ENCODE measurements at places on chromosomes 11 and 22.

- no peak for DNase-seq
These were observed 34.0 kb downstream of the SLC22A12 start for GRCh38 chr11:64624883-64625481.

DNA sequence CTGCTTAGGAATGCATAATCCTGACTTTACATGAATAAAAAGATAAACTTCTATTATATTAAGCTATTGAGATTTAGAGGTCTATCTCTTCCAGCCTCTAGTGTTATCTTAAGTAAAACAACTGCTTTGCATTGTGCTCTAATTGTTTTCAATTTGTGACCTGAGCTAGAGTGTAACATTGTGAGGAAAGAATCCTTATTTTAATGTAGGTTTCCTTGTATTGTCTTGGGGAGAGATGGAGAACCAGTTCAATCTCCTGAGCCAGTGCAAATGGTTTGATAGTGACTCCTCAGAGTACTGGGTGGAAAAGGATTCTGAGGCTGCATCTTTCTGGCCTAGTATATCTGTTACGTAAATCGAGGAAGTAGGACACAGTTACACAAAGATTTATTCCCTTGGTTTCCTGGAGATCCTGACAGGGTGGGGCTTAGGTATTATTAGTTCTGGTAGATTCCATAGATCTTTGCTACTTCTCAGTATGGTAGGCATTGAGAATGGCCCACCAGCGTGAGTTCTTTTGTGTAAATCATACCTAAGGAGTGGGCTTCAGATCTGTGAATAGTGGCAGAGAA is 683.5 kb upstream of the CCDC179 start:
- no peak for DNase-seq

DNA sequence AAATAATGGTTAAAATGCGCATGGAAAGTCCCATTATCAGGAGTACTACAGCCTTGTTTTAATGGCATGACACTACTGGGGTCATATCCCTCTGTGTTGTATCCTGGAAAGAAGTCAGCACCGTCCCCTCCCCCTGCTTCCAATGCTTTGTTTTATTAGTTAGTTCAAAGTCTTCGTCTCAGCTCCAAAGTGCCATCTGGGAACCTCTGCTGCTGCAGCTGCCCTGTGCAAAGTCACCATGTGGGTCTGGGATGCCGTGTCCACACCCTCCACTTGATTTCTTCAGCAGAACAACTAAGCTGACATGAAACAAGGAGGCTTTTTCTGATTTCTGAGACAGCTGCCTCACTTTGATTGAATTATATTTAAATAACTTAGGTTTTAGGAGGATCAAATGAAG is 29.5 kb upstream of the NCAM1 start:
- no peak for DNase-seq

DNA sequence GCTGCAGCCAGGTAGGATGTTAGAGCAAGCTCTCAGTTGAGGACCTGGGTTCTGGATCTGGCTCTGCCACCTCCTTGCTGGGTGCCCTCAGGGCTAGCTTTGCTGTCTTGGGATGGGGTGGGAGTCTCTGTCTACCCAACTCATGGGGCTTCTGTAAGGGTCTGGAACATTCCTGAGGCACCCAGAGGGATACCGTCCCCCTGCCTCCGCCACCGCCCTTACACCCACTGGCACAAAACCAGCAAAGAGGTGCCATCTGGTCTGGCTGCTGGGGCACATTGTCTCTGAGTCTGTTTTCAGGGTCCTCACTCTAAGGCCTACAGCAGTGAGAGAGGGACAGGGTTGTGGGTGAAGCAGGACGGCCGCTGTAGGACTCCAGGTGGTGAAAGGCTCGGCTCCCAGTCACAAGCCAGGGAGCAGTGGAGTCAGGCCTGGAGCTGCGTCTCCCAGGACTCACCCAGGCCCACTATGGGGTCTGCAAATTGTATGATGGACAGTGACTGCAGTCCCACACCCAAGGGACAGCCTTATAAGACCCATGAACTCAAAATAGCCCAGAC is 84.9 kb downstream of the MORC2 start:
- DNase-seq: no peak

- DNase-seq: peak; percentile 20
These were observed at the start of gene SLC6A5 for GRCh38 chr11:20599221-20600019. Gene SLC6A5 (plus strand): TSS chr11:20599608. CDS start chr11:20599673, 65 bp downstream.

GRCh38 chr22:29158546-29158945 is 47.1 kb upstream of the EMID1 start:
- DNase-seq: no peak

DNA sequence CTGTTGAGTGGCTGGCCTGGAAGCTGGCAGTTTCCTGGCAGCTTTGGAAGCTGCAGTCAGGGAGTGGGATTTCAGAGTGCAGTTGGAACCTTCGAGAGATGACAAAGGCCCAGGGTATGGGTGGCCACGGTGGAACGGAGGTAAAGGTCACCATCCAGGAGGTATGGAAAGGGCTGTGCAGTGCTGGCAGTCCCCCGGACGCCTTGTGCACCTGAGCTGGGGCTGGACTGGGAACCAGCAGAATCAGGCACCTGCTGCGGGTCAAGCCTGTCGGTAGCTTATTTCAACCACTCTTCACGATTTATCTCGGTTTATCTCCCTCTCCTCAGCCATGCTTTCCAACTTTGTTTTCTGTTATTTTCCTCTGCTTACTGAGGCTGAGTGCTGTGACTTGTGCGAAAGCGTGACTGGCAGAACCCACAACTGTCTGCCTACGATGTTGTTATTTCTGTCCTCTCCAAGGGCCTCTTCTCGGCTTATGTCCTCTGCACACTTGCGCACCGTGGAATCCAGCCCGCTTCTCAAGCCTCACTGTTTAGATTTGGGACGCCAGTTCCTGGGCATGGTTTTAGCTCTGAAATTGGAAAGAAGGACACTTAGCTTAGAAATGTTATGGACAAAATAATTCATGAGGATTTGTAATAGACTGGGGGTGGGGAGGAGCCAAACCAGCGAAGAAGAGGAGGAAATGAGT is 24.0 kb upstream of the ATXN10 start:
- DNase-seq: no peak

GRCh38 chr22:49152939-49153770 is 674.5 kb downstream of the BRD1 start:
- DNase-seq: no peak

- DNase-seq: no peak
These were observed 201.5 kb downstream of the TBC1D22A start for GRCh38 chr22:46963672-46964545.

GRCh38 chr11:118128721-118129470 is 23.7 kb downstream of the SCN4B start:
- no peak for DNase-seq

DNA sequence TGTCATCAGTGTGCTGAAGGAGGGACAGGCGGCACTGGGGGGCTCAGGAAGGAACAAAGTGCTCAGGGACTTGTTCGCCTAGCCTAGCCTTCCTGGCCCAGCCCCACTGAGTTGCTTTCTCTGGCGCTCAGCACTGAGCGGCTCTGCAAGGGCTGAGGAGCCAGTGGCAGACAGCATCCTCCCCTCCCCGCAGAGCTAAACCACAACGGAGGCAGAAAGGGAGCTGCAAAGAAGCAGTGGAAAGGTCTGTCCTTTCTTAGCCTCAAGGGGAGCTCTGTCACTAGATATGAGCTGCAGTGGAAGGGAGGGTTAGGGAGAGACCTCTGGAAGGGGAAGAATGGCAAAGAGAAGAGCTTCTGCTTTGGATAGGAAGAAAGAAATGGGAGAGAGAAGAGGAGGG is 89.7 kb upstream of the PHOX2A start:
- DNase-seq: peak; percentile 66

GRCh38 chr11:469684-470560 is 19.8 kb downstream of the PTDSS2 start:
- DNase-seq: no peak

GRCh38 chr11:31997955-31998354 is 92.9 kb upstream of the RCN1 start:
- DNase-seq: no peak

DNA sequence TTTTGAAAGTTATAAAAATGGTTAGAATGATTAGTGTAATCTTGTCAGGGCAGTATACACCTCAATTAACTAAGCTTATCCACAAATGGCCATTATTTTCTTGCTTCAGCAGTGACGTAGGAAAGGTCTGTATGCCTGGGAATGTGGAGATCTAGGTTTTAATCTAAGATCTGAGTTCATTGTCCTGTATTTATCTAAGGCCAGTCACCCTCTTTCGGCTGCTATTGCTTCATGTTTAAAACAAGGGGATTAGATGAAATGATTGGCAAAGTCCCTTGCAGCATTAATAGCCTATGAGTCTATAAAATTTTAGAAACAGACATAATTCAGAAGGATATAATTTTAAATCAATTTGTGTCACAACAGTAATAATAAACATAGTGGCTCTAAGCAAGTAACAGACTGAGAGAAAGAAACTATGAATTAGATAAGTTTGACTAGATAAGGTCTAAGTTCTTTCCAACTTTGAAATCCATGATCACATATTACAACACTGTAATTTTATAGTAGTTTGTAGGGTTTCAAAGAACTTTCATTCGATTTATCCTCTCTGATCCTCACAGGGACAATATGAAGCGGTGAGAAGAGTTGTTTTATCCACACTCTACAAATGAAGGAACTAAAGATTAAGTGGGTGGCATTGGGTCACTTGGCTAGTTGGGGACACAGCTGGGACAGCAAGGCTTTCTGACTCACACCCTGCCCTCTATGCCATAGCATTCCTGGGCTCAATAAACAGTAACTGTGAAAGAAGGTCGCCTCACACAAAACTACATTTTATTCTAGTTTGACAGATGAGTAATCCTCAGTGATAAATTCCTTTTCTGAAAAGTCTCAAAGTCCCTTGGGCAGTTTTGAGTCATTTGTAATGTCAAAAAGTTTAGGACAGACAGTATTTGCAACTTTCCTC is 60.6 kb upstream of the RDX start:
- no peak for DNase-seq

- no peak for DNase-seq
These were observed 40.9 kb upstream of the AMPD3 start for GRCh38 chr11:10414181-10414580.

GRCh38 chr11:25860677-25861450 is 471.1 kb upstream of the ANO3 start:
- no peak for DNase-seq

DNA sequence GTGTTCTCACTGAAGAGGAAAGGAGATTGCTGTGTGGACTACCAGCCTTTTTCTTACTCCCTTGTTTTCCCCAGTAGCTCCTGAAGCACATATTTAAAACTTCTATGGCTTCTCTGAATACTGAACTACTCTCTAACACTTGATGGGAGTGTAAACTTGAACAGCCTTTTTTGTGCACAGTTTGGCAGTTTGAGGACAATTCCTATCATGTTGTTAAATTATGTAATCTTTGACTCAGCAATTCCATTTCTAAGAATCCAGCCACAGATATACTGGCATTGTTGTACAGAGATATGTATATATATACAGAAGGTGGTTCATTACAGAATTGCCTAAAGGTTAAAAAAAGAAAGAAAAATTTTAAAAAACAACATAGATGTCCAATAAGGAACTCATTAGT is 47.1 kb upstream of the EED start:
- DNase-seq: no peak

- no peak for DNase-seq
These were observed 397.0 kb downstream of the ETS1 start for GRCh38 chr11:128190312-128190711.

- DNase-seq: no peak
These were observed 78.5 kb downstream of the RPS6KA4 start for GRCh38 chr11:64437426-64437825.

DNA sequence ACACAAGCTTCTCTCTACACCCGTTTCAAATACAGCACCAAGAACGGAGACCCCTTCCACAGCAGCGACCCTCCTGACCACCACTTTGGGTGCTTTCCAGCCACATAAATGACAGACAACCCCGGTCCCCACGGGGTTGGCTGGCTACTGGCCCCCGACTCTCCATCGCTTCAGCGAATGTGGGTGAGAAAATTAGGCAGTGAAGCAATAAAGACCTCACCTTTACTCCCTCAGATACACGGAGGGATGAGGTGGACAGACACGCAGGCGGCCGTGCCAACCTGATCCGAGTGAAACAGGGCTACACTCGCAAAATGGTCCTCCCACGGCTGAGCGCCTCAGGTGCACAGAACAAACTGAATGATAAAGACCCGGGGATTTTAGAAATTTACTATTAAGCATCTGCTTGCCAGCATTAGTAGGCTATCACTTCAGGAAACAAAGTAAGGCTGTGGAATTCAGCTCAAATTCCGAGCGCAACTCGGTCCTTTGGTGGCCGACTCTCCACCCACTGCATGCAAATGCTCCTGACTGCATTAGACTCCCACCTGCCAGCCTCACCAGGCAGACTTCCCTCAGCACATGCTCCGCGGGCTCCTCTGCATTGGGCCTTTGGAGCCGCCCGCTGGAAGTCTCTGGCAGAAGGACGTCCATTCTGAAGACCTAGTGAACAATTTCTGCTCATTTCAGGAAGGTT is 12.8 kb upstream of the EFCAB6 start:
- no peak for DNase-seq

GRCh38 chr11:123425367-123425766 is 4.7 kb upstream of the GRAMD1B start:
- no peak for DNase-seq

DNA sequence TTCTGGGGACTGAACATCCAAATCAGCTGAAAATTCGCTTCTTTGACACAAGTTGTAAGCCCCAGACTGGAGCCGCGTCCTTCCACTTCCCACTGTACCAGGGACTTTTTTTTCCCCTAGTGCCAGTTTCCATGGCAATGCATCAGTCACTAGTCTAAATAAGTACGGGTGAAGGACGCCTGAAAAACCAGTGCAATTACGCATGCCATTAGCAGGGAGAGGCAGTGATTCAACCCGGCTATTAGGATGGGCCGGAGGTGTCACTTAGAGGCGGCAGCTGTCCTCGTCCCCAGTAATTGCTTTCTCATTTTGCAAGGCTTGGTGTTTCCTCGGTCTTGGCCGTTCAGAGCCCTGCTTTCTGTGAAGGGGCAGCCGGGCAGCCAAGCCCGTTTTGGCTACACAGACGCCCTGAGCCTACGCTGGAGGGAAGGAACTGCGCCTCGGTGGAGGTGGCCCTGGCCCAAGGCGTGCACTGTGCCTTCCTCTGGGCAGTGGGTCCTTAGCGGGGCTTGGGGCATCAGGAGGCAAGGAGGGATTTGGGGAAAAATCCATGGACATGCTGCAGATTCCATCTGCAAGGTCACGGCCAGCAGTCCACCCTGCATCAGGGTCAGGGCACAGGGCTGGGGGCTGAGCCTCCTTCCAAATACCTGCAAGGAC is 319.7 kb downstream of the CTTN start:
- no peak for DNase-seq
